CD4-positive, alpha-beta T cell (primary cell): ENCODE measurements at places on chromosomes 3 and 15. TPM values are rescaled to one million over a fixed set of nuclear protein-coding genes. Genes with fewer than 3 reads are reported as not detected.

GRCh38 chr15:69593981-69594966 is 141.7 kb downstream of the RPLP1 start:
- H3K4me1 ChIP-seq, result peaks cover 13% of the 10 kb centered on the region
- H3K4me3 ChIP-seq, result no peak overlapping the region
- H3K27me3 ChIP-seq, result no peaks in the 10 kb centered on the region
- H3K27ac ChIP-seq, result no peak overlapping the region
- no peak for DNase-seq
- H3K36me3 ChIP-seq, result no peaks in the 10 kb centered on the region

DNA sequence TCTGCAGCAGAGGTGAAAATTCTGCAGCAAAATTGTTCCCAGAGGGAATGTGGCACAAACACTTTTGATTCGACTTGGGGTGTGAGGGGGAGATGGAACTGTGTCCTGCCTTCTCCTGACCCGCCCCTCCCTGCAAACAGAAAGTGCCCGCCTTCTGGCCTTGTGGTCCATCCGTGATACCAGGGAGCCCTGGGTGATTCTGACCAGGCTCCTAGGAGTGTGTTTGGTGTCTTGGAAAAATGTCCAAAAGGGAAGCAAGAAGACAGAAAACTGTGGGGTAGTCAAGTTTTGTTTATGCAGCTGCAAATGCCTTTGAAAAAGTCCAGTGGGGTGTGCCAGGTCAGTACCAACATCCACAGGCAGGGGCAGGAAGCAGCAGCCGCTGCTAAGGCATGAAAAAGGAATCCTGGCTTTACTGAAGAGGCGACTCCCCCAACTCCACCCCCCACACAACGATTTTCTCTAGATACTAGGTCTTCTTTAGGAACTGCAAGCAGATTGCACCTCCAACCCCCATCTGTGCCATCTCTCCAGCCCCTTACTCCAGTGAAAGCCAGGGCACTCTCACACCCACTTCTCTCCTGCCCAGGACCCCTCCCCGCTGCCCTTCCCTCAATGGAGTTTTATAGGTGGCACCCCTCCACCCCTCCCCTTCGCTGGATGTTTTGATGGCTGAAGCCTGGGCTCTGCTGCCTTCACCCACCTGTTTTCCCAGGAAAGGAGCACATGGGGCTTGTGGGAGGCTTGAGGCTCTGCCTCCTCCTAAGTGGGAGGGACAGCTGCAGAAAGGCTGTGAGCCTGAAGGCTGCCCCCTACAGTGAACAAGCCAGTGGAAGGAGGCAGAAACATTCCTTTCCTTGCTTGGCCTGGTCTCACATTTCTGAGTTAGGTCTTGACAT is 82.4 kb upstream of the HERC1 start:
- no peak overlapping the region for H3K4me3 ChIP-seq
- H3K27me3 ChIP-seq, result no peaks in the 10 kb centered on the region
- no peak for DNase-seq
- H3K27ac ChIP-seq, result no peak overlapping the region
- no peaks in the 10 kb centered on the region for H3K36me3 ChIP-seq

DNA sequence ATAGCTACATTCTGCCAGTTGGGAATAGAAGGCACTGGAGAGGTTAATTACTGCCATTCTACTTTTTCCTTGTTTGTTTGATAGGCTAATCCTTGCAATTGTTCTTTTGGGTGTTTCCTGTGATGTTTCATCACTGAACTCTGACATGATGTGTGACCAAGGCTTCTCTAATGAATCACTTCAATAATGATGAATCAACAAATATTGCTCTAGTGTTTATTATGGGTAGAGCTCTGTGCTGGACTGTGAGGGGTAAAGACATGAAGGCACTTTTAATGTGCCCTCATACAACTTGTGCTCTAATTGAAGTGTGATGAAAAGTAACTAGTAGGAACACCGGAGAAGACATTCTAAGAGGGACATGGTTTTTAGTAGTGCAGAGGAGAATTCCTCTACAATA is 233.6 kb downstream of the WDR72 start:
- no peaks in the 10 kb centered on the region for H3K4me1 ChIP-seq
- no peak for DNase-seq
- no peak overlapping the region for H3K27ac ChIP-seq
- no peak overlapping the region for H3K4me3 ChIP-seq
- no peaks in the 10 kb centered on the region for H3K36me3 ChIP-seq
- no peaks in the 10 kb centered on the region for H3K27me3 ChIP-seq

DNA sequence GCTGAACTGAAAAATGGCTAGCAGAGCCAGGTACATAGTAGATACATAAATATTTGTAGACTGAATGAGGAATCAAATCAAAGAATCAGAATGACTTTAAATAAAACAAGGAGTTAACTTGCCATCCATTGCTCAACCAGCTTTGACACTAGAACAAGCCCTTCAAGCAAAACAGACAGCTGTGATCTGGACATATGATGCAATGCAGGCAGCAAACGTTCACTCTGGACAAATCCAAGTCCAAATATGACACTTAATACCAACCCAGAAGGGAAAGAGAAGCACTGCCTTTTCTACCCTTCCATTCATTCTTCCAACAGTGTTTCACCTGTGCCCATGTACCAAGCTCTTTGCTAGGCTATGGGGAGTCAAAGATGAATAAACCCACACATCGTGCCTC is 4.5 kb downstream of the THRB start:
- no peak overlapping the region for H3K4me3 ChIP-seq
- no peaks in the 10 kb centered on the region for H3K4me1 ChIP-seq
- no peaks in the 10 kb centered on the region for H3K36me3 ChIP-seq
- H3K27me3 ChIP-seq, result peaks cover 26% of the 10 kb centered on the region

TEX264 gene
- 24.9 TPM for total RNA-seq

ESYT3 gene
- not detected for total RNA-seq

CHRM5 gene
- not detected for total RNA-seq

FBN1 gene
- total RNA-seq, result 0.11 TPM

CYP1A2 gene
- total RNA-seq, result not detected

LMOD3 gene
- not detected for total RNA-seq

- H3K27me3 ChIP-seq, result no peaks in the 10 kb centered on the region
- no peaks in the 10 kb centered on the region for H3K4me1 ChIP-seq
- H3K36me3 ChIP-seq, result no peaks in the 10 kb centered on the region
- H3K27ac ChIP-seq, result no peak overlapping the region
- no peak for DNase-seq
- H3K4me3 ChIP-seq, result no peak overlapping the region
Observed at GRCh38 chr3:107634099-107634489, 111.3 kb downstream of the BBX start.

SLC2A2 gene
- total RNA-seq, result not detected

GRCh38 chr3:65875393-65876027 is 163.2 kb downstream of the MAGI1 start:
- H3K27me3 ChIP-seq, result no peaks in the 10 kb centered on the region
- no peak overlapping the region for H3K27ac ChIP-seq
- no peaks in the 10 kb centered on the region for H3K4me1 ChIP-seq
- H3K36me3 ChIP-seq, result no peaks in the 10 kb centered on the region
- DNase-seq, result no peak

DNA sequence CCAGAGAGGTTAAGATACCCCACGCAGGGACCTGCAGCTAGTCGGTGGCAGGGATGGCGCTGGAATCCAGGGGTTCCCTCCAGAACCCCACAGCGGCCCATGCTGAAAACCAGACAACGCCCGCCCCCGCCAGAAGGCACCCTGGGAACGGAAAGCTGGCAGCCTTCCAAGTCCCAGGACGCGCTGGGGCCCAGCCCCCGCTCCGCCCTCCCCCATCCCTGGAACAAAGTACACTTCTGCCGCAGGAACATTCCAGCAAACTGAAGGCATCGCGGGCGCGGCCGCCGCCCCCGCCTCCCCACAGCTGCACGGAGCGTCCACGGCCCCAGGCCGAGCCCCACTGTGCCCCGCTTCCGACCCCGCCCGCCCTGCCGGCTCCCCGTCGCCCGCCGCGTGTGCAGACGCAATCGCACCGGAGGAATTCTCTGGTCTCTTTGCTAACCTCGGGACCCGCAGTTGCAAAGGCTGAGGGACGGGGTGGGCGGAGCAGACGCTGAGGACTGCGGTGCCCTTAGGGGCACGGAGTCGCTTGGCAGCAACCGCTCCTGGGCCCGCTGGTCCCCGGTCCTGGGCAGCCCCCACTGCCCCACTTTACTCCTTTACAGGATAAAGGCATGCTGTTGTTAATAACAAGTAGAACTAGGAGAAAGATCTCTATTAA is 44.8 kb upstream of the RNU6-1 start:
- H3K36me3 ChIP-seq, result no peaks in the 10 kb centered on the region
- peaks cover 10% of the 10 kb centered on the region for H3K4me1 ChIP-seq
- peak; percentile 28 for DNase-seq
- no peak overlapping the region for H3K27ac ChIP-seq
- peaks cover 2% of the 10 kb centered on the region for H3K27me3 ChIP-seq
- peak overlapping the region; percentile 58 for H3K4me3 ChIP-seq

GRCh38 chr3:31356941-31357340 is 175.8 kb upstream of the STT3B start:
- H3K27me3 ChIP-seq, result no peaks in the 10 kb centered on the region
- no peak for DNase-seq
- no peaks in the 10 kb centered on the region for H3K4me1 ChIP-seq
- no peaks in the 10 kb centered on the region for H3K36me3 ChIP-seq

GRCh38 chr3:11643201-11643603 is 513 bp downstream of the VGLL4 start:
- no peaks in the 10 kb centered on the region for H3K36me3 ChIP-seq
- H3K27ac ChIP-seq, result peak overlapping the region; percentile 80
- peaks cover 26% of the 10 kb centered on the region for H3K4me1 ChIP-seq
- peak overlapping the region; percentile 89 for H3K4me3 ChIP-seq
- no peak for DNase-seq
- no peaks in the 10 kb centered on the region for H3K27me3 ChIP-seq

IGDCC3 gene
- total RNA-seq, result not detected

DNA sequence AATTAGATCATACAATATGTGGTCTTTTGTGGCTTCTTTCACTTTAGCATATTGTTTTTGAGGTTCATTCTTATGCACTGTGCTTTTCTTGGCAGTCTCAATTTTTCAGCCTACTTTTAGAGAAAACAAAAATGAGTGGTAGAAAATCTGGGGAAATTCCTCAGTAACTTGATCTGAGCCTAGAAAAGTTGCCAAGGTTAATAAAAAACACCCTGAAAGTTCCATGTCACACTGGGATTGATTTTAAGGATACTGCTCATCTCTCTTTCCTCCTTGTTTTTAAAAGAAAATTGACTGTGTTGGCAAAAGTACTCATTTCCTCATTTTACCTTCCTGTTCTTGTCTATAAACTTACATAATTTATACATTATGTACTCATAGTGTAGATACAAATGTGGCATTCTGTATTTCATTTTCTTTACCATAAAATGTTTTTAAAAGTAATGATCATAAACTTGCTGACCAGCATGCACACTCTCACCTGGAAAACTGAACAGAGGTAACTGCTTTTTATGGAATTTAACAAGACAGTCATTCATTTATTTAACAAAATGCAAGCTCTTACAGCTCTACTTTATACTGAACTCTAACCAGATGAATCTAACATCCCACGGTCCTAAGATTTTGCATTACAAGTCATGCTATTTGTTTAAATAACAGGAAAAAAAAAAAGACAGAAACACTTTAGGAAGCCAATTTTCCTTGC is 28.6 kb upstream of the SH3BP5 start:
- H3K27me3 ChIP-seq, result no peaks in the 10 kb centered on the region
- H3K4me1 ChIP-seq, result peaks cover 57% of the 10 kb centered on the region
- H3K4me3 ChIP-seq, result no peak overlapping the region
- H3K27ac ChIP-seq, result no peak overlapping the region
